Astrocyte (in vitro differentiated cells and primary cell): ENCODE measurements at places on chromosomes 16 and 17.
A peak's percentile ranks its signal among the peaks of the same experiment; 100 is the strongest.

DNA sequence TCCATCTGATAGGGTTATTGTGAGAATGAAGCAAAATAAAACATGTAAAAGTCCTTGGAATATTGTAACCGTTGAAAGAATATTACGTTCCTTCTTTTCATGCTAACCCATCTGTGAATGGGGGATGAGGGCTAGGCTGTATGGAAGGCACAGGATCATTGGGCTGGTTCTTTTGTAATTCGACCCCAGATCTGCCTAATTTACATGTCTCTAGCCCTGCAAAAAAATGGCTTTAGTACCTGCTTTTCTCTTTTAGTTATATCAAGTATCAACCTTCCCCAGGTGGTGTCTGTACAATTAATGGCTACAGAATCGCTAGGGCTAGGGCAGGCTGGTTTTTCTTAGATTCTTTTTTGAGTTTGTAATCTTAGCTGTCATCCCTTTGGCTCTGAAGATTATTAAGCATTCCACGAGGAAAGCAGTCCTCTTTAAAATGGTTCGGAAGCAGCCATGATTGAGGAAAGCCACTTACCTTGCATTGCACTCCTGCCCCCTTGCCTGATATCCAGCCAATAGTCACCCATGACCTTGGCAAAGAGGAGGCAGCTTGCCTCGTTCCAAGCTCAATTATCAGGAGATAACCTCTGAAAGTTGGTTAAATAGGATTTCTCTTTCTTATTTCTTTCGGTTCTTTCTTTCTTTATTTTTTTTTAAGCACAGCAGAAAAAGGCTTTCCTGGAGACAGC is 153.9 kb upstream of the ZKSCAN2 start:
- DNase-seq = no peak

- DNase-seq = no peak
Observed at GRCh38 chr16:64773638-64774037, 348.2 kb downstream of the CDH11 start.

GRCh38 chr16:28292731-28293600 is 641 bp downstream of the SBK1 start:
- DNase-seq = no peak

GRCh38 chr17:7132511-7133094 is 18.0 kb upstream of the ASGR2 start:
- no peak for DNase-seq

DNA sequence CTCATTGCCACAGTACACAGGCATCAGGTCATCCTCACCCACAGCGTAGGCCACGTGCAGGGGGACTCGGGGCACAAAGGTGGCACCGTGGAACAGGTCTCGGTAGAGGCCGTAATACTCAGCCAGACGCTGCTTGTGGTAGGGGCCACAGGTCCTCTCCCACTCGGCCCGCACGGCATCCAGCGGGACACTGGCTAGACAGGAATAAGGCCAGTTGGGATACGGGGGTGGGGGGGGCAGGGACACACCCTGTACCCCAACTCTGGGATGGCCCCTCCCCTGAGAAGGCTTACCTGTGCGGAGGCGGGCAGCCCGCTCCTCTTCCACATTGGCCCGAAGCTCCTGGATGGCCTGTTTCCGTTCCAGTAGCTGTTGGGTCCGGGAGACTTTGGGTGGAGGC is 3.0 kb downstream of the MRPL38 start:
- DNase-seq = no peak

DNA sequence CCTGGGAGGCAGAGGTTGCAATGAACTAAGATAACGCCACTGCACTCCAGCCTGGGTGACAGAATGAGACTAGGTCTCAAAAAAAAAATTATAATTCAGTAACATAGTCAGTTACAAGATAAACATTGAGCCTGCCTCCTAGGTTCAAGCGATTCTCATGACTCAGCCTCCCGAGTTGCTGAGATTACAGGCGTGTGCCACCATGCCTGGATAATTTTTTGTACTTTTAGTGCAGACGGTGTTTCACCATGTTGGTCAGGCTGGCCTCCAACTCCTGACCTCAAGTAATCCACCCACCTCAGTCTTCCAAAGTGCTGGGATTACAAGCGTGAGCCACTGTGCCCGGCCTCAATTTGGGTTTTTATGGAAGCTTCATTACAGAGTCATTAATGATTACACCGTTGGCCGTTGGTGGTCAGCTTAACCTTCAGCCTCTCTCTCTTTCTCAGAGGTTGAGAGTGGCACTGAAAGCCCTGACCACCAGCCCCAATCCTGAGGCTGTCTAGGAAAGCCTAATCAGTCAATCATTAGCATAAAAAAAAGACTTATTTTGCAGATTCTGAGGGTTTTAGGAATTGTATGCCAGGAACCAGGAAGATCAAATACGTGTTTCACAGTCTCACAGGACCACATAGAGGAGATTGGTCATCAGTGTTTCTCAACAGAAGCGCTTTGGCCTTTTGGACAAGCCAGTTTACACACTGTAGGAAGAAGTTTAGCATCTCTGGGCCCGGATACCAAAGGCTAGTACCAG is 1.3 kb upstream of the LRRC37A3 start:
- DNase-seq = no peak

DNA sequence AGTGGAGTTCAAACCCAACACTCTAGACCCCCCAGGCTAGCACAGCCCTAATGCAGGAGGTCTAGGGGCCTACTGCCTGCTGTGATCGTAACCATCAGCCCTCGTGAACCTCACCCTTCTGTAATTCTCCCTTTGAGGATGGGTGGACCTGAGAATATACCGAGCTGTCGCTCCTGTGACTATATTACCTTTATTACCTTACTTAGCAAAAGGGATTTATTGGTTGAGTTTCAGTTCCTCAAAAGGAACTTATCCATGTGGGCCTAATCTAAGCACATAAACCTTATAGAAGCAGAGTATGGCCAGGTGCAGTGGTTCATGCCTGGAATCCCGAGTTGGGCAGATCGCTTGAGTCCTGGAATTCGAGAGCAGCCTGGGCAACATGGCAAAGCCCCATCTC is 19.2 kb upstream of the EMP2 start:
- DNase-seq = no peak

DNA sequence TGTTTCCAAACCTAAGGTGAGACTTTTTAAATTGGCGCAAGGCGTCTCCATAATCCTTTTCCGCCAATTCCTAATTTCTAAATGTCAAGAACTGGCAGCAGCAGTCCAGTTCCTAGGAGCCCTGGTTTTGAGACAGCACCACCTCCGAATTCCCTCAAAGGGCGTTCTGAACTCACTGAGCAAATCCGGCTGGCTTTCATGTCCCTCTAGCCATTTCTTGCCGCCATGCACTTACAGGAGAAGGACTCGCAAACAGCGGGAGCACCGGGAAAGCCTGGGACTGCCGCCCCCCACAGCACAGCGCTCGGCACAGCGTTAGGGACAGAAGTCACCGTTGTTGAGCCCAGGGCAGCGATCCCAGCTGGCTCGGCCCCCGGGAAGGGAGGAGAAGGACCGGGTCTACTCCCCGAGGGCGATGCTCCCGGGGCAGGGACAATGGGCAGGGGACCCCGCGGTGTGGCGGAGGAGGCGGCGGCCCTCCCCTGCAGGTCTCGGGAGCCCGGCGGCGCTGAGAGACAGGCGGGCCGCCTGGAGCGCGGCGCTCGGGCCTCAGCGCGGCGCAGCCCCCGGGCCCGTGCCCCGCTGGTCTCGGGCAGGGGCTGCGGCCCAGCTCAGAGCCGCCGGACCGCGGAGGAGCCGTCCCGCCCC is 545 bp downstream of the ARHGAP17 start:
- DNase-seq = peak; percentile 44

GRCh38 chr17:51435641-51436091 is 175.3 kb downstream of the UTP18 start:
- no peak for DNase-seq

DNA sequence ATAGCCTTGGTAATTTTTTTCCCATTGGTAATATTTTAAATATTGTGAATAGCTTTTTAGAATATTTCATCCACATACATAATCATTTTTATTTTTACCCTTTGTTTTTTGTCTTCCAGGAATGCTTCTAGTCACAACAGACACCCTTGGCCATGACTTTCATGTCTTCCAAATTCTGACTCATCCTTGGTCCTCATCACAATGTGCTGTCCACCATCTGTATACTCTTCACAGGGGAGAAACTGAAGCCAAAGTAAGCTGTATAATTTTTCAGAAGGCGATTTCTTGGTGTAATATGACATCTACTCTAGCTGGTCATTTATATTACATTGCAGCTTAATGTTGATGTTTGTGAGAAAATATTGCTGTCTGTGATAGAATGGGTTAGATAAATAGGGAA is 269.4 kb downstream of the BCAS3 start:
- peak; percentile 54 for DNase-seq

DNA sequence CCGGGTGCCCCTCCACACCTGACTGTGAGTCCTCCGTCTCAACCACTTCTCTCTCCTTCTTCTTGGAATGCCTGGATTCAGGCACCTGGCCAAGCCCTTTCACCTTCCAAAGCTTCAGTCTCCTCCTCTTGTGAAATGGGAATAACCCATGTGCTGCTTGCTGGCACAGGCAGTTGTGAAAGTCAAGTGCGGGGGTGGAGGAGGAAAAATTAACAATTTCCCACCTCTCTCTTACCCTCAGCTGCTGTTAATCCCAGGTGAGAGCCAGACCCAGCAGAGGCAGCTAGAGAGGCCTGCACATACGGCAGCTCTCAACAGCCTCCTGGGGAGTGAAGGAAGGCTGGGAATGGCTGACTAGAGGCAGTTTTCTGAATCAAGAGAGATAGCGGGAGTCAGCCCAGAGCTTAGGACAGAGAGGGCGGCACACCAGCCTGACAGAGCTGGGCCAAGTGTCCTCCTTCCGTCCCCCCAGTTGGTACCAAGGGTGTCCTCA is 77.9 kb upstream of the LGALS9 start:
- no peak for DNase-seq

DNA sequence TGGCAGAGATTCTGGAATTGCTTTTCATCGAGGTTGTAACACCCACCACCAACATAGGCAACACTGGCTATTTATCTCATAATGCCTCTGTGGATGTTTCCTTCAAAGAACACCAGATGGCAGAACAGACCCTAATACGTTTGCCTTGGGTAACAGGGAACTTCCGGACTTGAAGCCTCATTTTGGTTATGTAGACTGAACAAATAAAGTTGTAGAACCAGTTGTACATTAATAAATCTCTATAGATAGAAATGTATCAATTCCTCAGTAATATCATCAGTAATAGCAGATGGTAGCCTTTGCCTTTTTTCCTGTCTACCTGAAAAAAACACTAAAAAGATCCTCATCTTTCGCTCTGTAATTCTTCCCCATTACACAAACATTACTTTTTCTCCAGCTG is 25.9 kb upstream of the APOH start:
- DNase-seq = peak; percentile 62

DNA sequence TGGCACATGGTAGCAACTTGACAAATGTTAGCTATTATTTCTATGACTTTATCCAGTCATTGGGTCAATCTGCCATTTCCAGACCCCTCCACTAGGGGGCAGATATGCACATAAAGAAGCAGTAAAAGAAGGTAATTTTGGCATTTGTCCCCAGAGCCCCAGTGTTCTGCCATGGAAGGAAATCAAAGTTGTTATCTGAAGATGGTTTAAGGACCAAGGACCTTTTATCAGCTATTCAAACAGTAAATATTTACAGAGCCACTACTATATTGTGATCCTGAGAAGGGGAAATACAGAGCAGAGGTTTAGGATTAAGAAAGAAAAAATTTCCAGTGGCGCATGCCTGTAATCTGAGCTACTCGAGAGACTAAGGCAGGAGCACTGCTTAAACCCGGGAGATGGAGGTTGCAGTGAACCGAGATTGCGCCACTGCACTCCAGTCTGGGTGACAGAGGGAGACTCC is 20.0 kb downstream of the TRAF4 start:
- peak; percentile 44 for DNase-seq

GRCh38 chr16:77812856-77813500 is 24.6 kb downstream of the VAT1L start:
- DNase-seq = peak; percentile 41

- no peak for DNase-seq
Observed at GRCh38 chr17:32609884-32610650, 123.3 kb downstream of the CDK5R1 start.

DNA sequence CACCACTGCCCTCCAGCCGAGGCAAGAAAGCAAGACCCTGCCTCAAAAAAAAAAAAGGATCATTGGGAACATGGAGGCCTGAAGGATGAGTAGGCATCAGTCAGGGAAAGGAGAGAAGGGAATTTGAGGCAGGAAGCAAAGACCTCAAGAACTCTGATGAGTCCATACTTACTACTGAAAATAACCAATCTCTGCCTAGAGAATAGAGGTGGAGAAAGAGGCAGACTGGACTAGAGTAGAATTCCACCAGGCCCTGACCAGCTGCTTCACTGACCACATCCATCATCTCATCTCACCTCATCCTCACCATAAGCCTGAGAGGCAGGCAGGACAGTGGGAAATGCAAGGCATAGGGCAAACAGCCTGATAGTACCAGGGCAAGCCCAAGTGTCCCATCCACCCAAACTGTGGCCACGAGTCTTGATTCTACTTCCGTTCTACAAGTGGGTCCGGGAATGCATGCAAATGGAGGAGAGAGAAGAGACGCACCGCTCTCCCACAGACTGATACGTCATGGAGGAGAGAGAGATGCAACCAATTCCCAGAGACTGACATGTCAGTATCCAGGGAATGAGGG is 17.1 kb downstream of the ANKRD11 start:
- DNase-seq = no peak

- DNase-seq = no peak
Observed at GRCh38 chr17:57809879-57810278, 40.0 kb downstream of the MRPS23 start.

GRCh38 chr16:54285414-54286089 is 1.0 kb downstream of the IRX3 start:
- DNase-seq = peak; percentile 25

DNA sequence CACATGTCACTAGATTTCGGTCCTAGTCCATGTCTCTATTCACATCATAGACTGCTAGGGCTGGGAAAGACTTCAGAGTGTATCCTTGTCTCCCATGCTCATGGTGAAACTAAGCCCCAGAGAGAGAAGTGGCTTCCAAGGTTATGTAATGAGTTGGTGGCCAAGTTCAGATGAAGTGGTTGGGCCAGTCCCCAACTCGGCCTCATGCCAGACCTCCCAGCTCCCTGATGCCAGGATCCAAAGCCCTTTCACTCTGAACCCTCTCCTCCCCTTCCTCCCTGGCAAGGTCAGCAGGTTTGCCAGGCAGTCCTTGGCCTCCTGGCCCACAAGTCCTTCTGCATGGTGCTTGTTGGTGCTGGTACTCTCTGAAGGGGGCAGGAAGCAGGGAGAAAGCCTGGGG is 189.7 kb downstream of the AXIN2 start:
- DNase-seq = no peak

GRCh38 chr17:10234033-10234432 is 35.6 kb upstream of the GAS7 start:
- no peak for DNase-seq
